ENCODE measurements at places on chromosomes 7 and 10. TPM values are rescaled to one million over a fixed set of nuclear protein-coding genes. Genes with fewer than 3 reads are reported as not detected.

Gene SFTPD
- 0.29 TPM for total RNA-seq

Gene NPSR1
- total RNA-seq = not detected

Gene ANKRD61
- 0.35 TPM for total RNA-seq

Gene FRMD4A
- 0.76 TPM for total RNA-seq

Gene GALNT17
- total RNA-seq = 0.30 TPM

Gene SLC29A4
- 0.24 TPM for total RNA-seq

Gene TRPV5
- total RNA-seq = not detected

Gene STK17A
- 33.3 TPM for total RNA-seq

Gene PON1
- not detected for total RNA-seq

Gene LRRC4
- 2.8 TPM for total RNA-seq

Gene SVIL
- total RNA-seq = 9.5 TPM

Gene WIPF3
- not detected for total RNA-seq

Gene TYSND1
- 11.6 TPM for total RNA-seq

Gene EGR2
- total RNA-seq = 121 TPM

DNA sequence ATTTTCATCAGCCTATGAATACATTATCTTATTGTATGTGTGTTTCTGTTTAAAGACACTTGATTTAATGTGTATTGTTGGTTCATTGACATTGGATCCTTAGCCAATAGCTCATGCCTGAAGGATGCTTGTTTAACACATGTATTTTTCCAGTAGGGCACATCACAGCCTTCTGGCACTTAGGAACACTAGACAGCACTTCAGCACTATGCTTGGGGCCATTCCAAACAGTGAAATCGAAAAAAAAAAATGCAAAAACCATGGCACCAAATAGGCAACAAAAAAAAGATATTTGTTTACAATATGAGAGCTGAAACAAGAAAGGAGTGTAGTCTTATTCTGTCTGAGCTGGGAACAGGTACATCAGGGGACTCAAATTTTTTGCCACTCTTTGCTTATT lies 262.8 kb downstream of the SLC25A13 start:
- DNase-seq = no peak

DNA sequence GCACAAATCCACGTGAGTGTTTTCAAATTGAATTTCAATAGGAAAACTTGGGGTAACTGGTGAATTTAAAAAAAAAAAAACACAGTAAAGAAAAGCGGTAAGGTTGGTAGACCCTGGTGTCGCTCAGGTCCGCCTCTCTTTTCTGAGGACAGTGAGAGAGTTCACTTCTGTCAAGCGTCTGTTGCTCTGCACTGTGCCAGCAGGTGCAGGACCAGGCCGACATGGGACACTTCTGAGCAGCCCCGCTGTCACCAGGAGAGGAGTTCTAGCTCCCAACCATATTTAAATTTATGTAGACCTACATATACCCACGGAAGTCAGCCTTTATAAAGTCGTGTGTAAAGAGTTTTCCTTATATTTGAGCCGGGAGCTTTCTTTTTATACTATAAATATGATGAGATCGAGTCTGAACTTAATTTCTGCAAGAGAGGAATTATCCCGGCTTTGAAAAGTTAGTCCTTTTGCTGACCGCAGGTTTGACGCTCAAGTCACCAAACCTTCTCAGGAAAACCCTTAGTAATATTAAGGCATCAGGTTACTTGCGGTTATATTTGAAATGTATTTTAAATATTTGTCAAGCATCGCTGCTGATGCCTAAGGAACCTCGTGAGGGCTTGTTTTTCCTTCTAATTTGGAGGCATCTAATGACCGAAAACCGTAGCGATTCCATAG lies 531 bp downstream of the IKZF1 start:
- DNase-seq = peak; percentile 63

- DNase-seq = no peak
These were observed 32.3 kb downstream of the PALD1 start for GRCh38 chr10:70510904-70511303.

DNA sequence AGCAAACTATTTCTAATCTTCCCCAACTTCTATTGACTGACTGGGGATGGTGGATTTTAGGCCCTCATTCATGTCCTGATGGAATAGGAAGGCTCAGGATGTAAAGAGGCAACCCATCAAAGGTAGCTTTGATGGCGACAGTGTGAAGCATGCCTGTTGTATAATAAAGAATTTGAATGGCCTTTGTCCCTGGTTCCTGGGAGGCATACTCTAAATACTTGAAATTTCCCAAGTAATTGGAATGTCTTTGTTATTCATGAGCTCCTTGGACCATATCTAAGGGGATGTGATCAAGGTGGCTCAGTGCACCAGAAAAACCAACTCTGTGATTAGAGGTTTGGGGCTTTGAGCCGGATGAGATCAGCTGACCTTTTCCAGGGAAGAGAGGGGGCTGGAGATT lies 264.5 kb upstream of the NEBL start:
- no peak for DNase-seq

DNA sequence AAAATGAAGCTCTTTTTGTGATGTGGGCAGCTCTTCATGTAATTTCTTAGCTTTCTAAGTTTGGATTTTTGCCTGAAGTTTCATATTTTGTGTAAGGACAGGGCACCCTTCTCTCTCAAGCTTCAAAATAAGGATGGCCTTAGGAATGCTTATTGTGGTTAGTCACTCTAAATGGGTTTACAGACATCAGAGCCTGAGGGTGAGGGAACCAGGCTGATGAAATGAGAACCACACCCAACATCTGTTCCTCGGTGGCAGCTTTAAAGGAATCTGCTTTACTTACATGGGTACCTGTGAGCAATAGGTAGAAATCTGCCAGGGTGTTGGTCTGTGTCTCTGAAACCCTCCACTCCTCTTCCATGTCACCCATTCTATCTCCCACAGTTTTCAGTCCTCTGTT lies 174.3 kb downstream of the EMX2 start:
- no peak for DNase-seq

GRCh38 chr10:132914732-132915131 lies 27.6 kb downstream of the CFAP46 start:
- DNase-seq = no peak

GRCh38 chr7:77879272-77879671 lies 80.7 kb downstream of the PHTF2 start:
- no peak for DNase-seq

- DNase-seq = no peak
These were observed 129.4 kb downstream of the PLPP4 start for GRCh38 chr10:120586471-120586872.

DNA sequence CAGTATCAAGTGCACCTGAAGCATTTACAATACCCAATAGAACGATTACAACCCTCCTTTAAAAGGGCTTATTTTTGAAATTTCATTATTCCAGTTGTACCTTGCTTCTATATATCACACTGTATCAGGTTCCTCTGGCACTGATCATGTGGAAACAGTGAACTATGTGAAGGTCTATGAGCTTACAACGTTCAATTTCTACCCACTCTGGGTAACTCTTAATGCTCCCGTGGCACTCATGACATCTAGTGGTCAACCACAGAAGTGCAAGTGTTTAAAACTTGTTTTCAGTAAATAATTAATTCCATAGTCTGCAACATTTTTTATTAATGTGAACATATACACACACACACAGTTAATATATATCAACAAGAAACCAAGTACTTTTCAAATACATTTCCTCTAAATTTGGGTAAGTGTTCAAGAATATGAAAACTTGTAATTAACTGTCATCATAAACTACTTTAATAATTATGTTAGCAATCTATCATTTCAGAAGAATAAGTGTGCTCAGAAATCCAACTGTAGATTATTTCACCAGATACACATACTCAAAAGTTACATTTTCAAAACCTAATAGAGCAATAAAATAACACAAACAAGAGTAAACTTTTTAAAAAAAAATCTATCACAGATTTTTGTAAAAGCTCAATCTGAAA lies 61.0 kb downstream of the MPP7 start:
- peak; percentile 27 for DNase-seq

GRCh38 chr7:23530405-23530804 lies 1.4 kb downstream of the TRA2A start:
- no peak for DNase-seq

DNA sequence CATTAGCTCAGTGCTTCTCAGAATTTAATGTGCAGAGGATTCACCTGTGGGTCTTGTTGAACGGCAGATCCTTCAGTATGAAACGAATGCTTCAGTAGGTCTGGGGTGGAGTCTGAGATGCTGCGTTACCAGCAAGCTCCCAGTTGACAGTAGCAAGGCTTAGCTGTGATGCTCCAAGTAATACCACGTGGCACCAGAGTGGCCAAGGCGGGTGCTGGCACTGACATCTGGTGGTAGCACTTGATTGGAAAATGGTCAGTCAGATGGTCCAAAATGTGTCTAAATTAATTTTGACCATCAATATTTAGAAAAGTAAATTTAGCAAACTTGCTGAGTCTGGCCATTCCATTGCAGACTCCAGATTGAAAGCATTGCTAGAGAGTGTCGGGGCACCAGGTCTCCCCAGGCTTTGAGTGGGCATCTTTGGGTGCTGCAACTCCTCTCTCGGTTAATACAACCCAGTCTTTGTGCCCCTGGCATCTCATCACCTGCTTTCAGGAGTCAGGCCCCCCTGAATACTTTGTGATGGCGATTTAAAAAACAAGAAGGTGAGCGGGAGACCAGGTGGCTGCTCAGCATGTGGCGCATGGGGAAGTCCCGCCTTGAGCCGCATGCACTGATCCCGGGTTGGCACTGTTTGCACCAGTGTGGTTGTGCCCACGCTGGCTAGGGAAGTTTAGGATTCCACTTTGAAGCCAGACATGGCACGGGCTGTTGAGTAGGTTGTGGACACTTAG lies 130.1 kb downstream of the NT5C2 start:
- no peak for DNase-seq

DNA sequence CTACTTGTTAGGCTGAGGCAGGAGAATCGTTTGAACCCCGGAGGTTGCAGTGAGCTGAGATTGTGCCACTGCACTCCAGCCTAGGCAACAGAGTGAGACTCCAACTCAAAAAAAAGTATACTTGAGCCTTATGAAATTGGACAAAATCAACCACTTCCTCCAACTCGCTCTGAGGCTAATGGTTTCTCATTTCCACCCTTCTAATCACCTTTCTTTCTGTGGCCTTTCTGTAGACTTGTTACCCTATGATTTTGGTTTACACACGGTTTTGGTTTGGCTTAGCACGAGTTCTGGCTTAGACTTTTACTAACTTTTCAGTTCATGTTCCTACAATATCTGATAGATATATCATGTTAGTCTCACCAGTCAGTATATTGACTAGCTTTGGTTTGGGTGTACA lies 152.0 kb downstream of the PHTF2 start:
- no peak for DNase-seq

- DNase-seq = no peak
These were observed 21.2 kb downstream of the LSMEM1 start for GRCh38 chr7:112501801-112502503.

DNA sequence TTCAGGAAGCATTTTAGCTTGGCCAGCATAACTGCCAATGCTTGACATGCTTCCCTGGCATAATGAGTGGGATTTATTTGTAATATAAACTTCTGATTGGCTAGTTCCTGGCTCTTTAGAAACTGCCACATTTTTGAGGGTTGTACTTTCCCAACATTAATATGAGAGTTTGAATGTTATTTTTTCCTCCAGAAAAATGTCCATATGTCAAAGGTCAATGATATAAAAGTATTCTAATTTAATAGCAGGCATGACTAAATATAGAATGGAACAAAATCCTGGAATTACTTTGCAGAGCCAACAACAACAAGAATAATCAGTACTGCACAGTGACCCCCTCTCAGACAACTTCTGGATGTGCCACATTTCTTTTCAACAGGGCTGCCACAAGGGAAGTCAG lies 352.6 kb downstream of the PRPF18 start:
- no peak for DNase-seq

GRCh38 chr7:129923709-129924108 lies 29.1 kb downstream of the UBE2H start:
- DNase-seq = no peak

DNA sequence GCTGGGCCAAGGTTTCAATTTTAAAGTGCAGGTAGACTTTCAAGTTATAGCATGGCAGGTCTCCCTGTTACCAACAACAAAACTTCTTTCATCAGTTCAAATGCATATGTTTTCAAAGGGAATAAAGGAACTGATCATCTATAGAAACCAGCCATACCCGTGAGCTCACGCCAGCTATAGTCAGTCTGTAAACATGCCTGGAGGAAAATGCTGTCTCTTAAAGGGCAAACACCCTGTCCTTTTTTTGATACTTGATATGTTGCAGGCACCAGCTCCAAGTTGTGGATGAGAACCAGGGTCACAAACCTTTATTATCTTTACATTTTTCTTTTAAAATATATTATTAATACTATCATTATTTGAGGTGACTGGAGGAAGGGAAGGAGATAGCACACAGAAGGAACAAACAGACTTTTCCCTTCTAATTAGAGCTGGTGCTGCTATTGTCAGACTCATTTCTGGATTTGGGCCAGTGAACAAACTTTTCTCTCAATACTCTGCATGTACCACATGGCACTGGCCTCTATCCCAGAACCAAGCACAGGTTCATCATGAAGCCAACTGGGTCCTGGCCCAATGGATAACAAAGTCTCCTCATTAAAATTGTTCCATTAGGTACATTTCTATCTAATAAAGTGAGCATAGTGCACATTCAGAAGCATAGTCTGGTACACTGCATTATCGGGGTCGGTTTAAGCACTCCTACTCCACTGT lies 1102.4 kb downstream of the SORCS3 start:
- DNase-seq = no peak

DNA sequence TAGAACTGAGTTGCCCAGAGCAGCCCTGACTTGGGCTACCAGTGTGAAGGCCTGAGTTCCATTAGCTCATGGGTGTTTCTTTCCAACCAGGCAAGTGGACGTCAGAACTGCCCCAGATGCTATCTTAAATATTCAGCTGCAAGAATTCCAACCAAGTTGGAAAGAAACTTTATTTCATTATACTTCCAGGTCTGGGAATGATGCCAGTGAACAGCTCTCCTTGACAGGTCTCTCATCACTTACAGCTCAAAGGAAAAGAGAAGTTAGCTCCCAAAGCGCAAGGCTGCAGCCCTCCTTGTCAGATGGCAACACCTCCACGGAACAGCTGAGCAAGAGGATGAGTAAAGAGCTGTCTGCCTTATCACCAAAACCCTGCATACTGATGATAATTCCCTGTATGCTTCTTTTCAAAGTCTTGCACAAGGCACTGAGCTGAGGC lies 255.5 kb upstream of the AOAH start:
- DNase-seq = no peak

DNA sequence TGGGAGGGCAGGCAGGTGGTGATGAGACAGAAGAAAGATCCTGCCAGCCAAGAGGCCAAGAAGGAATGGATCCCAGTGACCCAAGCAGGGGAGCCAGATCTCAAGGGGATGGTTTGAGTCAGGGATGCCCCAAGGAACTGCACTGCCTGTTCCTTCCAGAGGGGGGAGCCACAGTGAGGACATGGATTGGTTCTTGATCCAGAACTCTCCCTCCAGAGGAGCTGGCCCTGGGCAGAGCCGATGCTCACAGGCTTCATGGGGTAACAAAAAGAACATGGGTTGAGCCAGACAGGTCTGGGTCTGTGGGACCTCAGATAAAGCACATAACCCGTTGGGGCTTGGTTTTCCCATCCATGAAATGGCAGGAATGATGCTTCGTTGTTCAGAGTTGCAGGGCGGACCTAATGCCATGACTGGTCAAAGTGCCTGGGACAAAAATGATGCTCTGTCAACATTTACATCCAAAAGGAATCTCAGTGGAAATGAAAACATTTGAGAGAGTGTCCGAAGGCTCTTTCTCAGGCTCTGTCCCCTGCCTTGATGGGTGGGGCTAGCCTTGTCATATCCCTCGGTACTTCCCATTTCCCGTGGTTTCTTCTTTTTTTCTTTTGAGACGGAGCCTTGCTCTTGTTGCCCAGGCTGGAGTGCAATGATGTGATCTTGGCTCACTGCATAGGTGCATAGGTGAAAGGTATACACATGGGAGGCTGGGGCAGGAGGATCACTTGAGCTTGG lies 4.7 kb upstream of the DENND2A start:
- DNase-seq = no peak

Data from activated T-cell treated with anti-CD3 and anti-CD28 coated beads, Interleukin-2, amount 50 U/mL, for 4 hours (primary cell).